ENCODE measurements at places on chromosomes 4 and X. TPM values are rescaled to one million over a fixed set of nuclear protein-coding genes. Genes with fewer than 3 reads are reported as not detected.

The GYPB gene
- not detected for total RNA-seq

The VCX3B gene
- not detected for total RNA-seq

The CYTL1 gene
- total RNA-seq = 1.3 TPM

The IQCM gene
- total RNA-seq = not detected

The MAGEA6 gene
- not detected for total RNA-seq

The ATP2B3 gene
- not detected for total RNA-seq

The GABRA4 gene
- total RNA-seq = not detected

The PHKA1 gene
- total RNA-seq = 8.6 TPM

The FSTL5 gene
- 0.32 TPM for total RNA-seq

The SPATA4 gene
- 0.97 TPM for total RNA-seq

The ANOS1 gene
- 1.9 TPM for total RNA-seq

The NUDT10 gene
- total RNA-seq = 1.3 TPM

The HPRT1 gene
- 17.3 TPM for total RNA-seq

The RTL9 gene
- total RNA-seq = under 0.01 TPM

The DUSP21 gene
- not detected for total RNA-seq

The RS1 gene
- not detected for total RNA-seq

The F9 gene
- total RNA-seq = not detected

The SYNPO2 gene
- 194 TPM for total RNA-seq

The RASSF6 gene
- not detected for total RNA-seq

The ACTRT1 gene
- not detected for total RNA-seq

The RIPPLY1 gene
- total RNA-seq = not detected

The MMRN1 gene
- not detected for total RNA-seq

The FMR1NB gene
- not detected for total RNA-seq

The BEX3 gene
- 208 TPM for total RNA-seq

The USP17L25 gene
- total RNA-seq = not detected

The CLOCK gene
- total RNA-seq = 42.8 TPM

The TAF7L gene
- 0.32 TPM for total RNA-seq

The PHEX gene
- 0.43 TPM for total RNA-seq

The HDX gene
- total RNA-seq = 4.8 TPM

The CD40LG gene
- not detected for total RNA-seq

The SSX1 gene
- total RNA-seq = not detected

The GYPE gene
- 0.64 TPM for total RNA-seq

The CFAP47 gene
- not detected for total RNA-seq

The NSUN7 gene
- total RNA-seq = 0.86 TPM

The LDB2 gene
- 24.2 TPM for total RNA-seq

The ZCCHC13 gene
- not detected for total RNA-seq

The EFHC2 gene
- total RNA-seq = 0.32 TPM

The EMCN gene
- total RNA-seq = not detected

The BEND2 gene
- not detected for total RNA-seq

The UGT2B17 gene
- not detected for total RNA-seq

The PDE5A gene
- total RNA-seq = 109 TPM

The KCND1 gene
- 2.6 TPM for total RNA-seq

The GLRB gene
- total RNA-seq = 6.8 TPM

The ARAP2 gene
- 11.2 TPM for total RNA-seq

Measured in fibroblast of villous mesenchyme (primary cell).